ENCODE measurements at places on chromosomes 3 and 15. TPM values are rescaled to one million over a fixed set of nuclear protein-coding genes. Genes with fewer than 3 reads are reported as not detected.
A peak's percentile ranks its signal among the peaks of the same experiment; 100 is the strongest.

The GP9 gene
- not detected for total RNA-seq

The SEC22C gene
- 23.9 TPM for total RNA-seq

DNA sequence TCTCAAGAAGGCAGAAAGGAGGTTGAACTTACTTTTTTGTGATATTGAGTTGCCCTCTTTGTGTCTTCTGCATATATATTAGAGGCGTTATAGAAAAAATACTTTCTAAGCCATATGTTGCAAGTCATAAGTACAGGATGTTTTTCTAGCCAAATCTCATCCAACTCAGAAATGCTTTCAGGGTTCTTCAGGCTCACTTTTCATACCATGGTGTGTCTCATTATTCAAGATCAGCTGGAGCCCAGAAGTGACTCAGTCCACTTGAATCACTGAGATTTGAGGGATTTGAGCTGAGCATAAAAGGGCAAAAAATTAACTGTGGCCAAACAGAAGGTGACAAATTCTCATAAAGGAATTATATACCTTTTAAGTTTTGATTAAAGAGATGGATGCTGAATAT lies 157.3 kb downstream of the WNT5A start:
- DNase-seq, result no peak

DNA sequence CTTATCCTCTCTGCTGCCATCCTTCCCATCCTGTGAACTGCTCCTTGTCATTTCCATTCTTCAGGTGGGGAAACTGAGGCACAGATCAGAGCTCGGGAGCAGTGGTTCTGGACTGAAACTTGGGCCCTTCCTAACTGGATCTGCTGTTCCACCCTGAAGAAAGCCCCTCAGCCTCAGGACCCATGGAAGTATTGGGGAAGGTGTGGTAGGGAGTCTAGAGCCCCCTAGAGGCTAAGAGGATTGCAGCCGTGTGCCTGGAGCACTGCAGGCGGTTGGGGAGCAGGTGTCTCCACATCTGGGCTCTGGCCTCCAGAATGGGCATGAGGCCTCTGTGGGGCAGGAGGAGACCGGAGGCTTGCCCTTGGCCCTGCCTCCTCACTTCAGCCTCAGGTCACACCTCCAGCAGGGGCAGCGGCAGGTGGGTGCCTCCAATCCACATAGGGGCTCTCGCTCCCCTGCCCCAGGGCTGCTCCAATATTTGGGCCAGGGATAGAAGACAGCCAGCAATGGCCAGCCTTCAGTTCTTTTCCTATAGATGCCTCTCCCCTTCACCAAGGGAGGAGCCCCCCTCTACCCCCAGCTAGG lies 28.1 kb downstream of the DNAJB8 start:
- peak; percentile 9 for DNase-seq

DNA sequence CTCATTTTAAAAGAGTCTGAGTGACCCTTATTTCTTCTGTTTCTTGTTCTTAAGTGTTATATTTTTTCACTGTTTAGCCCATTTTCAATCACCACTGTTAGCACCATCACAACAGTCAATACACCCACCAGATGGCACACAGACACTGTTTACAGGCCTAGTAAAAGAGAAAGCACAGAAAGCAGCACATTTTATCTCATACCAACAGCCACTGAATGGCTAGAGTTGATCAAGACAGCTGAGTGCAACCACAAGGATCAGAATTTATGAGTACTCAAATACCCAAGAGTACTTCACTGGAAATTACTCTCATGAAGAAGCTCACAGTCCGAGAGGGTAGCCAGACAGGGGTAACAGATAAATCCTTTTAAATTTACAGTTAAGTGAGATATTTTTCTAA lies 127.0 kb downstream of the TFDP2 start:
- no peak for DNase-seq

DNA sequence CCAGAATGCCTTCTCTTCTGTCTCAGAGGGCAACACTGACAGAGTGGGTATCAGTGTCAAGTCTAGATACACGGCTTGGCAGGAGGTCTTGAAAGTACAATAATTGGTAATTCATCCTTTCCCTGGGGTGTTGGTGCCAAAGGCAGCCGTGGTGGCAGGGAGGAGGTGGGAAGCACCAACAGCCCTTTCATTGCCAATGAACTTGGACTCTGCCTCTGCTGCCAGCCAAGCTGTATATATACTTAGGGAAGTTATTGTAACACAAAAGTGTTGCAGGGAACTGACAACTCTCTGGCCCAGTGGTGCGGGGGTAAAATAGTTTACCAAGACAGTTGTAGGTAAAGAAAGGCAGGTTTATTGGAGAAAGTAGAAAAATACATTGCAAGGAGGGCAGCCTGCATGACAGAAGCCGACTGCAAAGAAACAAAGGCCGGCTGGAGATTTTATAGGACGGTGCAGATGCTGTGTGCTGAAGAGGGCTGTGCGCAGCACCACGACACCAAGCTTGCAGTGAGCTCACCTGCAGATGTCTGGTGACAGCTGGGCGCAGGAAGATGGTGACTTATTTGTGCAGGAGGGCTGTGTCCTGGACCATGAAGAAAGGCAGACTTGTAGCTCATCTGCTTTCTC lies 4.0 kb upstream of the FAM3D start:
- DNase-seq, result no peak

DNA sequence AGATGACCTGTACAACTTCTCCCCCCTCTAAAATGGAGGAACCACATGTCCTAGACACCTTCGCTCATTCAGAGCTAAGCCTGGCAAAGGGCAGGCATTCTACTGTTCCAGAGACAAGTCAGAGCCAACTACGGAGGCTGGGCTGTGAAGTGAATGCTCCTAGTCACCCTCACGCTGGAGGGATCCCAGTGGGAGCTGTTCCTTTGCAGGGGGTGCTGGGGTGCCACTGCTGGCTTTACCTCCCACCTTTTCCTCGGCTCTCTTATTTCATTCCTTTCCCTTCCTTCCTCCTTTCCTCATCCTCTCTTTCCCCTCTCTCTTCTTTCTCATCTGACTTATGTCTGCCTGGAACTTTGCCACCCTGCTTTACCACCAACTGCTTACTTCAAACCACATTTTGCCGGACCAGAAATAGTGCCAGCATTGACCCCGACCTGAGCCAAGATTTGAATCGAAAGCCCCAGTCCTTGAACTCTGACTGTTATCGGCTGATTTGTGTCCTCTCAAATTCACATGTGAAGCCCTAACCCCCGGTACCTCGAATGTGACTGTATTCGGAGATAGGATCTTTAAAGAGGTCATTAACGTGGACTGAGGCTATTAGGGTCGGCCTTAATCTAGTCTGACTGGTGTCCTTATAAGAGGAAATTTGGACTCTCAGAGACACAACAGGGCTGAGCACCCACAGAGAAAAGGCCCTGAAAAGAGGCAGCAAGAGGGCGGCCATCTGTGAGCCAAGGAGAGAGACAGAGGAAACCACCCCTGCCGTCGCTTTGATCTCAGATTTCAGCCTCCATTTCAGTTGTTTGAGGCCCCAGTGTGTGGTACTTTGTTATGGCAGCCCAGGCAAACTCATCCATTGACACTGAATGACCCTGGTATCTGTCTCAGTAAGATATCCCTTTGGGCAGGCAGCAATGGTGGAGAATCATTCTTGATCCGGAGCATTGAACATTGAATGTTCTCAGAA lies 31.3 kb upstream of the TBC1D21 start:
- no peak for DNase-seq

DNA sequence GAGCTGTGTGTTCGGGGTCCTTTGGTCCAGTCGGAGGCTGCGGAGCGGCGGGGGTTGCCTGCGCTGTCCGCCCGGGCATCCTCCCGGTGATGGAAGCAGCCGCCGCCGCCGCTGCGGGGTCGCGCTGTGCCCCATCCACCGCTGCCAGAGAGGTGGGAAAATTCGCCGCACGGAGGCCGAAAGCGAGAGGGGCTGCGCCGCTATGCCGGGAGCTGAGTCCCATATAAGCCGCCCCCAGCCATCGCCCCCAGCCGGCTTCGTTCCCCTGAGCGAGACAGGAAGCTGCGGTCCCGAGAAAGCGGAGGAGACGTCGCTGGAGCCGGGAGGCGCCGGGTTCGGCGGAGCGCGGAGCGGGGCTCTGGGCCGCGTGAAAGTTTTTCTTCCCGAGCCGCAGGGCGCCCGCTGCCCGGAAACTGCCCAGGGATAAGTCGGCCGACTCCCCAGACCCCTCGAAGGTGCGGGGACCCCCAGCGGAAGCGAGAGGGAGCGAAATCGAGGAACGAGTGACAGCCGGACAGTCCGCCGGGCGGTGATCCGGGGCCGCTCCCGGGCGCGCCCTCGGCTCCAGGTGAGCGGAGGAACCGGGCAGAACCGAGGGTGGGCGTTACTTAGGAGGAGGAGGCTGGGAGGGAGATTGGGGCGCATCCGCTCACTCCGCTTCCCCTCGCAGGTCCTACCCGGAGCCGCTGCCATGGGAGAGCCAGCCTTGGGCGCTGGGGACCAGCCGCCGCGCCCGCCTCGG lies 574 bp downstream of the CHST2 start:
- DNase-seq, result peak; percentile 66

GRCh38 chr15:44647637-44648036 lies 15.8 kb downstream of the SPG11 start:
- no peak for DNase-seq

- no peak for DNase-seq
These were observed 24.6 kb downstream of the CCR4 start for GRCh38 chr3:32975891-32976595.

DNA sequence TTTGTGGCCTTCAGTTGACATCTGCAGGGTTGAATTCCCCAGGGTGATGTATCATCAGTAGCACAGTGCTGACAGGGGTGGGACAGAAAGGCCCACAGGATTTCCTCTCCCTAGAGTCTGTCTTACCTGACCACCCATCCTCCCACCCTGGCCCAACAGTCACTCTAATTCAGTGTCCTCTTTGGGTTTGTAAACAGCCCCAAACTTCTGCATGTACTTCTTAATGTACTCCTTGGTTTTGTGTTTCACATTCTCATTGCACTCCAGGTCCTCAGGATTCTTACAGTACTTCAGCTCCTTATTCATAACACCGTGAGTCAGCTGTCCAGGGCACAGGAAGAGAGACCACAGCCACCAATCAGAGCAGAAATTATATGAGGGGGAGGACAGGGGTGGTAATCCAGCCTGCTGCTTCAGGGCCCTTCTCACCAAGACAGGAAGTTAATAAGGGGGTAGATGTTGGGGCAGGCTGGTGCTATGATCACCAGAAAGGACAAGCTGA lies 37.5 kb downstream of the NBEAL2 start:
- DNase-seq, result no peak

DNA sequence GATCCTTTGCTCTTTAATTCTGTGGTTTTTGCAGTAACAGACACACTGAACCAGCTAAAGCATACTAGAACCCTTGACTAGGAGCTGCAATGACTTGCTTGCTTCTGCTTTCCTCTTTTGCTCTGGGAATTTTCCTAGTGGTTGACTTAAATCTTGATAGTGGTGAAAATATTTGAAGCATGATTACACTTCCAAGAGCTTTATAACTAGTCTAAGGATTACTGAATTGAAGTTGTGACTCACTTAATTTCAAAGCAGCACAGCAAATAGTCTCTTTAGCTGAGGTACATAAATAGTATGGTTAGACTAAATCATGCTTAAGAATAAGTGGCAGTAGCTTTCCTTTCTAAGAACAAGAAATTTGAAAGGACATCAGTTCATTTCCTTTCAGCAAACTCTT lies 513.5 kb upstream of the GBE1 start:
- no peak for DNase-seq

DNA sequence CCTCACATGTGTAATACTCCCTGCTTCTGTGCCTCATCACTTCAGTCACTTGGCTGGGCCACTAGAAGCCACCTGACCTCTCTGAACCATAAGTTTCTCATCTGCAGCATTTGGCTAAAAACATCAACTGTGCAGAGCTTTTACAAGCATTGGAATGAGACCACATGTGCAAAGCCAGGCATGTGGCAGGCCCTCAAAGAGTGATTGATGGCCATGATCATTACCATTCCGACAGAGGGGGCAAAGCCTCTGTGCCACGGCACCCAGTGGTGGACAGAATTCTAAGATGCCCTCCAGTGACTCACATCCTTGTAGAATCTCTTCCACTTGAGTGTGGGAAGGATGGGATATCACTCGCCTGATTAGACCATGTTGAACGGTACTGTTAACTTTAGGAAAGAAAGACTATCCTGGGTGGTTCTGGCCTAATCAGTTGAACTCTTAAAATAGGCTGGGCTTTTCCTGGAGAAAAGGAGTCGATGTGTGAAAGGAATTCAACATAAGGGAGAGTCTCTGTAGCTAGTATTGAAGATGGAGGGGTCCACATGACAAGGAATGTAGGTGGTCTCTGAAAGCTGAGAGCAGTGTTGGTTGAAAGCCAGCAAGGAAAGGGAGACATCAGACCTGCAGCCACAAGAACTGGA lies 13.5 kb downstream of the CDCP1 start:
- DNase-seq, result no peak

- DNase-seq, result no peak
These were observed 485.0 kb upstream of the ATP11B start for GRCh38 chr3:182308328-182308727.

- DNase-seq, result no peak
These were observed 85.4 kb downstream of the HES1 start for GRCh38 chr3:194221336-194221735.

Measured in Right ventricle myocardium inferior (tissue), 1 donor.